ENCODE measurements at places on chromosomes 16 and 17.
A peak's percentile ranks its signal among the peaks of the same experiment; 100 is the strongest.

- no peak for DNase-seq
Measured at GRCh38 chr17:46136820-46137219, 56.4 kb downstream of the KANSL1 start.

- no peak for DNase-seq
Measured at GRCh38 chr17:69207151-69207550, 21.5 kb downstream of the ABCA10 start.

GRCh38 chr17:81309140-81309858 is 14.2 kb upstream of the SLC38A10 start:
- DNase-seq, result peak; percentile 68

GRCh38 chr17:10624969-10625368 is 32.1 kb downstream of the MYH3 start:
- no peak for DNase-seq

DNA sequence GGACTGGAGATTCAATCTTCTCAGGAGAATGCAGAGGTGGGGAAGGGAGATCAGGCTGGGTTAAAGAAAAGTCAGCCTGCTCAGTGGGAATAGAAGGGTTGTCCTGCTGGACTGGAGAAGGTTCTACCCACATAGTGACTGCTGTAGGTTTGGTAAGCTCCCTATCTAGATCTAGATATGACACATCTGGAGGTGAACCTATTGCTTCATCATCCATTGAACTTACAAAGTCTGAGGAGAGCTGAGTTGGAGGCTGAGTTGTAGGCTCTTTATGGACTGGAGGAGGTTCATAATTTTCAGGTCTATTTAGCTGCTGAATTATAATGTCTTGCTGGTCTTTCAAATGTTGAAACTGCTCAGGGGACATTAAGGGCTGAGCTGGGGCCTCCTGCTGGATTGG is 46.0 kb upstream of the NF1 start:
- DNase-seq, result no peak

- no peak for DNase-seq
Measured at GRCh38 chr17:36593656-36594316, 2.1 kb downstream of the DHRS11 start.

- DNase-seq, result no peak
Measured at GRCh38 chr16:50534958-50535357, 13.2 kb upstream of the NKD1 start.

- DNase-seq, result no peak
Measured at GRCh38 chr17:21542991-21543390, 149.3 kb upstream of the KCNJ18 start.

DNA sequence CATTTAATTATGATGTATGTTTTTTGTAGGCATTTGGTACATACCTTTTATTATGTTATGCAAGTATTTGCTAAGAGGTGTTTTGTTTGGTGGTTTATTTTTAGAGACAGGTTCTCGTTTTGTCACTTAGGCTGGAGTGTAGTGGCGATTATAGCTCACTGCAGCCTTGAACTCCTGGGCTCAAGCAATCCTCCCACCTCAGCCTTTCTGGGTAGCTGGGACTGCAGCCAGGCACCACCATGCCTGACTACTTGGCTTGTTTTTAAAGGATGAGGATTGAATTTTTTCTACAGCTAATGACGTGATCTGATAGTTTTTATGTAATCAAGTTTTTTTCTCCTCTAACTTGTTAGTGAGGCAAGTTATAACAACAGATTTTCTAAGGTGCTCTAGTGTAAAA is 199.6 kb downstream of the SPECC1 start:
- DNase-seq, result no peak

DNA sequence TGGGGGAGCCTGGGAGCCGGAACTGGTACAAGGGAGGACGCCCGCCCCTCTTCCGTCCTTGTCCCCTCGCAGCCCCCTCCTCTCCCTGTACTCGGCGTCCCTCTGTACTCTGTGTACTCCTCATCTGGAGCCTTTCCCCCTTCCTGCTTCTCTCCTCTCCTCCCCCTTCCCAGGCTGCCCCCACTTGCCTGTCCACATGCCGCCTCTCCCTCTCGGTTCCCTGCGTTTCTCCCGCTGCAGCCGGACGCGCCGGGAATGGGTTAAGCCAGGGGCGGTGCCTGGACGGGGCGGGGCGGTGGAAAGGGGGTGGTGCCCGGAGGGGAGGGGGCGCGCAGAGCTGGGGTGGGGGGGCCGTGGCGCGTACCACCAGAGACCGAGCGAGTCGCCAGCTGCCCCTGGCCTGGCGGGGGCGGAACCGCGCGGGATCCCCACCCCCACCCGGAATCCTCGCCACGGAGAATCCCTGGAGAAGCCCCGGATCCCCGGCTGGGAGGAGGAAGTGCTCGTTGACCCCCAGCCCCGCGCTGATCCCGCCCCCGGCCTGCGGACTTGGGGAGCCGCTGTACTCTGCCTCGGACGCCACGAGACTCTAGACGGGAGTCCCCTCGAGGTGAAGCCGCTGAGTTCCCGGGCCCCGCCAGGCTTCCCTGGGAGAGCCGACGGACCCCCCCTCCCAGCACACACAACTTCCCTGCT is 22.6 kb downstream of the GJD3 start:
- no peak for DNase-seq

- peak; percentile 67 for DNase-seq
Measured at GRCh38 chr17:63646488-63646806, 24.2 kb downstream of the MAP3K3 start.

- DNase-seq, result no peak
Measured at GRCh38 chr17:75475851-75476250, 19.4 kb downstream of the TMEM94 start.

GRCh38 chr16:3654249-3654991 is at the start of gene DNASE1:
DNASE1 (plus strand) TSS chr16:3654691; CDS start chr16:3655374, 683 bp downstream.
- peak; percentile 84 for DNase-seq

GRCh38 chr17:49441578-49441977 is 26.9 kb upstream of the PHB1 start:
- no peak for DNase-seq

DNA sequence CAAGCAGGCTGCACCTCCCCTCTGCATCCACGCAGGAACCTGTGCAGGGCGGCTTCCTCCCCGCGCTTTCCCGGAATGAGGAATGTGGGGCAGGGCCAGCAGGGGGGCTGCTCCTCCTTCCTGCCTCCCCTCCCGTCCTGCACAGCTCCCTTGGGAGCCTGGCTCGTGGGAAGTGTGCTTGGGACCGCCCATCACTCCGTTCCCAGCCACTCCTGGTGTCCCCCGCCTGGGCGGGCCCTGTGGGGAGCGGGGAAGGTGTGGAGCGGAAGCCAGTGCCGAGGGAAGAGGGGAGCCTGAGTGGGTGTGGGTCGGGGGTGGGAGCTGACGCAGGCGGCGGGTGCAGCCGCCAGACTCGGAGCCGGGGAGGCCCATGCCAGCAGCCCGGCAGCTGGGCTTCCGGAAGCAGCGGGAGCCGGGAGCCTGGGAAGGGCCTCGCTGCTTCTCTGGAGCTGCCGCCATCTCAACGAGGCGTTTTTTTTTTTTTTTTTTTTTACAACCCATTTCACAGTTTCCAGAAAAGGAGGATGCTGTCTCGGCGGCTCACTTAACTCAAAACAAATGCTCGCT is 24.1 kb downstream of the BAHCC1 start:
- no peak for DNase-seq

- no peak for DNase-seq
Measured at GRCh38 chr17:80021600-80021999, 14.1 kb downstream of the TBC1D16 start.

- DNase-seq, result no peak
Measured at GRCh38 chr16:12094537-12095265, 118.2 kb downstream of the SNX29 start.

- DNase-seq, result no peak
Measured at GRCh38 chr16:79887541-79888540, 287.3 kb upstream of the MAF start.

- no peak for DNase-seq
Measured at GRCh38 chr16:87842209-87842869, 27.0 kb downstream of the SLC7A5 start.

GRCh38 chr16:31187808-31188189 is 7.9 kb downstream of the FUS start:
- no peak for DNase-seq

DNA sequence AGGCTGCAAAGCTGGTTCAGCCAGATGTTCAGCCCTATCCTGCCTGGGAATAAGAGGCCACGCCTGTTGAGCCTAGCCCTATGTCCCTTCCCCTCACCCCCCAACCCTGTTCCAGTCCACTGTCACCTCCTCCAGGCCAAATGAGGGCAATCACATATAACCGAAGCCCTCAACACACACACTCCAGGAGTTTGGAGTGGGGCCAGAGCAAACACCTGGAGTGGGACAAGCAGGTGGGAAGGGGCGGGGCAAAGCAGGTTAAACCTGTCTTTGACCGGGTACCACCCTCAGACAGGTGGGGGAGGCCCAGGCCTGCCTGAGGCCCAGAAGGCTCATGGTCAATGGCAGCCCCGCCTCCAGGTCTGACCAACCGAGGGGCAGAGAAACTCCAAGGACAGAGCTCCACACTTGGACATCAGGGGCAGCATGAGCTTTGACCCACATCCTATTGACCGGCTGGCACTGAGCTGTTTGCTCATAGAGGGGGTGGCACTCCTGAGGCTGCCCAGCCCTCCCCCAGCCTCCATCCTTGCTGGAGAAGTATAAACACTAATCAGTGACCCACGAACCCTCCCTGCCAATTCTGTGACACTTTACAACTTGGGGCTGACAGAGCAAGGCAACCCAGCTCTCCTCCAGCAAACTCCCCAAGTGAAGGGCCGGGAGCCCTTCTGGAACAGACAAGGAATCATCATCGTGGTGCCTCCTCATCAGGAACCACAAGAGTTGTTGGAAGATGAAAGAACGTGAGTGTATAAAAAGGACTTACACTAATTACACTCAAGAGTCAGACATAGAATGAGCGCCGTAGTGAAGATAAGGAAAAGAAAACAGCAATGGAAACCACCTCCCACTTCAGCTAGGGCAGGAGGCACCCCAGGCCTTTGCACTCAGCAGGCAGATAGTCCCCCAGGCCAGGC is 1.5 kb downstream of the ESRP2 start:
- no peak for DNase-seq

GRCh38 chr16:9033125-9033830 is 58.2 kb upstream of the HAPSTR1 start:
- no peak for DNase-seq

- DNase-seq, result no peak
Measured at GRCh38 chr16:58485184-58485887, 14.6 kb upstream of the NDRG4 start.

DNA sequence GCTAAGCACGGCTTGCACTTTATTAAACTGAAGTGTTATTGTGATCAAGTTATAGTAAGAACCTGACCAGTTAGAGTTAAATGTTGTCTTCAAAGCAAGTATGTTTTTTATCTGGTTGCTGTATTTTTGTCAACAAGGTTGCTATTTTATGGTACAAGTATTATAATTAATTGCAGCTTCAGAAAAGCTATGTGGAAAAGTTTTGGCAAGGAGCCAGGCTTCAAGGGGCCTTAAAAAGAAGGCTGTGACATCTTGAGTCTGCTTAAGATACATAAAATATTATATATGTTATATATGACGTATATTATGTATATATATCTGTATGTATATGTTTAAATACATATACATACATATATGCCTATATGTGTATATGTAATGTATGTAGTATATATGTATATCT is 1461.2 kb upstream of the CDH8 start:
- DNase-seq, result no peak

DNA sequence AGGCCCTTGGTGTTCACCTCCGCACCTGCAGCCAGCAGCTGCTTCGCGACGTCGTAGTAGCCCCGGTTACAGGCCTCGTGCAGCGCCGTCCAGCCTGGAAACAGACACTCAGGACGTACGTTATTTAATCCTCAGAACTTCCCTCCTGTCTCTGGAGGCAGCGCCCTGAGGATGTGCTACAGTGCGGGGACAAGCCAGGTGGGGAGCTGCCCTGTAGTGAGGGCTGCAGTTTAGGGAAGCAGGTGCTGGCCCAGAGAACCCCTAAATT is 71.0 kb downstream of the ZNF778 start:
- DNase-seq, result no peak

GRCh38 chr17:64694207-64694606 is 32.1 kb upstream of the SMURF2 start:
- DNase-seq, result no peak

DNA sequence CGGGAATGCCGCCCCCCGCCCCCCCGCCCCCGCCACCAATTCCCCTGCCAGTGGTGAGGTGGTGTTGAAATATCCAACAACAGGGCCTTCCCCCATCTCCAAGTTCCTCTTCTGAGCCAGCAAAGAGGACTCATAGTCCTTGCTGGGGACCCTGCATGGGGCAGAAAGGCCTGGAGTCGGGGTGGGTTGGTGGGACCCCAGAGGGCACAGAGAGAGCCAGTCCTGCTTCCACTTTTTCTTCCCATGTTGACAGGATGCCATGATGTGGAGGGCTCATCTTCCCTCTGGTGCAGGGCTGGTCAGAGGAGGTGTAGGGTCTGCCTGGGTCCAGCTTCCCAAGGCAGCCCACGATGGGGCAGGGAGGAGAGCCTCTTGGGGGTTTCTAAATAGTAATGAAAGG is 49.0 kb upstream of the PIK3R6 start:
- no peak for DNase-seq

- DNase-seq, result no peak
Measured at GRCh38 chr17:9226130-9226793, 205.0 kb downstream of the NTN1 start.

DNA sequence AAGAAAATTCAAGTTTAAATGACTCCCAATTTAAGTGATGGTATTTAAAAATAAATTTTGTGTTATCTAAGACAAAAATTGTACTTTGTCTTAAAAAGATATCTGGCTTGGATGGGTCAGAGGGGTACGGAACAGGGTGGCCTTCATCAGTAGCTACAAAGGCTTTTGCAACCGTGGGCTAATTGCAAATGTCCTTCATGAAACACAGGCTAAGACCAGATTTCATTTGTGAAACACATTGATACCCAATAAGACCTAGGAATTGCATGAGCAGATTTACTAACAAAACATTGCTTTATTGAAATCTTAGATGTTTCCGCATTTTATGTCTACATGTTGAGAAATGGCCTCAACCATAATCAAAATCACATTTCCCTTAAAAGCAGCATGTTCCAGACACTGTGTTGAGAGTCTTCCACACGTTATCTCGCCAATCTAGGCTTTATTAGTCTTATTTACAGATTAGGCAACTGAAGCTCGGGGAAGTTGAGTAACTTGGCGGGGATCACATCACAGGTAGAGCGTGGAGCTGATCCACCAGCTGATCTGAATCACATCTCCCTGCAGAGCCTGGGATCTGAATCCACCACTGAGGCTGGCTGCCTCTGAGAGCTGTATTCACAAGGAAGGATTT is 21.8 kb downstream of the FBXO39 start:
- DNase-seq, result no peak

Data from GM13977 (cell line).